ENCODE measurements at places on chromosomes 4 and X. TPM values are rescaled to one million over a fixed set of nuclear protein-coding genes. Genes with fewer than 3 reads are reported as not detected.

Gene RTL3
- 1.4 TPM for total RNA-seq

DNA sequence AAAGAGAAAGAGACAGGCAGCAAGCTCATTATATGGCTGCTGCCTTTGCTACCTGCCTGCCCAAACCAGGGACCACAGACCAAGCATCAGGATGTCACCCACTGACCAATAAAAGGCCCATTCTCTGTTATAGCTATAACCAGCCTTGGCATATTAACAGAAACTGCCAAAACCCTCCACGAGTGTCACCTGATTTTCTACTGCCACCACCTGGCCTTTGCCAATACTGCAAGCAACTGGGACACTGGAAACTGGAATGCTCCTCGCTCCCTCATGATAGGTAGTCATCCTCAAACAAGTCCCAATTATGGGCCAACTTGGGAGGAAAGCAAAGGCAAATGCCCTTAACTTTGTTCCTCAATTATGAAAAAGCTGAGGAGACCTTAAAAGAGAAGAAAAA lies 76.0 kb downstream of the SPIN4 start:
- DNase-seq: peak; percentile 31

Gene ADH1B
- not detected for total RNA-seq

GRCh38 chr4:88002786-88003185 lies 4.6 kb upstream of the PKD2 start:
- DNase-seq: peak; percentile 54

Gene ATP11C
- 11.0 TPM for total RNA-seq

Gene SOWAHB
- total RNA-seq: not detected

Gene F8A2
- total RNA-seq: not detected

- no peak for DNase-seq
Measured at GRCh38 chrX:13936521-13937225, 93.0 kb downstream of the GEMIN8 start.

Gene AR
- total RNA-seq: 13.0 TPM

Gene PLAC8
- 0.39 TPM for total RNA-seq

GRCh38 chrX:21225643-21226042 lies 148.6 kb upstream of the CNKSR2 start:
- no peak for DNase-seq

GRCh38 chr4:92968556-92968955 lies 664.8 kb downstream of the GRID2 start:
- DNase-seq: peak; percentile 2

Gene PASD1
- total RNA-seq: not detected

- no peak for DNase-seq
Measured at GRCh38 chr4:108458681-108459080, 161.7 kb upstream of the RPL34 start.

DNA sequence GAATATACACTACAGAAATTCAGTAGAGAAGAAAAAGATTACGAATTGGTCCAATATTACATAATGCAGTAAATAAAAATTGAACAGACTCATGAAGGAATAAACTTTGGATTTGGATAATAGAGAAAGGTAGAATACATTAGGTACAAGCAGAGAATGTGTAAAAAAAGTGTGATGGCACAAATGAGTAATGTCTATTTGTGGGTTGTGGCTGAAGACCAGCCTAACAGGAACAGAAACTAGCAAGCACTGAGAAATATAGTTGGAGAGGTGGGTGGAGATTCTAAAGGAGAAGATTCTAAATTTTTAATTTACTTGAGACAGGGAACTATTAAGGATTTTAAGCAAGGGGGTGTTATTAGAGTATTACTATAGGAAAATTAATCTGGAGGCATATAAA lies 15.2 kb upstream of the CLOCK start:
- DNase-seq: no peak

DNA sequence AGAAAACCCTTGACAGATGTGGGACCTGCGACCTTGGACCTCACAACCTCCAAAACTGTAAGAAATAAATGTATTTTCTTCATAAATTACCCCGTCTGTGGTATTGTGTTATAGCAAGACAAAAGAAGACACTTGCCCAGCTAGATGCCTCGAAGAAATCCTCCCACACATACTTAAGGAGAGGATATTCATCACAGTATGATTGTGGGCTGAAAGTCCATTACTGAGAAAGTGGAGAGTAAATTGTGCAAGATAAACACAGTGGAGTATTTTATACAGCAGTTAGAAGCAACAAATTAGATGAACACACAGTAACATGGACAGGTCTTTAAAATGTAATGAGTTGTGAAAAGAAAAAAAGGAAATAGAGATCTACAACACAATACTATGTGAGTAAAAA lies 25.8 kb upstream of the PLA2G12A start:
- no peak for DNase-seq

DNA sequence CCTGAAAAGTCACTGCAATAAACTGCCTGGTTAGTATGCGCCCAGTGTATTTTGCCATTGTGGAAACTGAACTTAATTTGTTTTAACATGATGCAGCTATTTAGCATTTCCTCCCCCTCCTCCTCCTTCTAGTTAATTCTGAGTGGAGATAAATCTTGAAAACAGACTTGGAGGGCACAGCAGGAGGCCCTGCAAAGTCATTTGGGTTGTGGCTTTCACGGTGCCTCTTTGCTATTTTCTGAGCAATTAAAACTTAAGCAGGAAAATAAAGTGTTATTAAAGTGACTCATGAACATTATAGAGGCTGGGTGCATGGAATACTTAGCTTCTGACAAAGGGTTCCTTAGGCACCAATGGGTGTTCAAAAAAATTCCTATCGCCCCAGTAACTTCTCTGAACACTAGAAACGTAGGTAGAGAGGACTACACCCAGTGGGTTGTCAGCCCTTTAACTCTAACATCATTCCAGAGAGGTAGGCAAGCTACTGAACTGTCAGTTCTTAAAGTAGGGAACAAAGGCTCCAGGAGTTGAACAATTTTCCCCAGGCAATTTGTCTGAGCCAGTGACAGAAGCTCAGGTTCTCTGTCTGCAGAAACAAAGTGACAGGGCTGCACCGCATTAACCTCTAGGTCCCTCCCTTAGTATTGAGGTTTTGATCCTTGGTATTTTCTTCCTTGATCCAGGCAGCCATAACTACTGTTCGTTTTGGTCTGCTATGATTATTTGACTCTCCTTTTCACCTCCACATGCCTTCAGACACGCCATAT lies 158.3 kb upstream of the KIT start:
- DNase-seq: peak; percentile 33
